Activated T-cell treated with anti-CD3 and anti-CD28 coated beads, Interleukin-2, amount 50 U/mL, for 72 hours (primary cell): ENCODE measurements at places on chromosomes 5 and 9.
A peak's percentile ranks its signal among the peaks of the same experiment; 100 is the strongest.

- no peak for DNase-seq
These were observed 125.2 kb downstream of the ZNF354C start for GRCh38 chr5:179185256-179185940.

GRCh38 chr9:137411645-137412380, 11.1 kb downstream of the EXD3 start:
- DNase-seq: peak; percentile 74

DNA sequence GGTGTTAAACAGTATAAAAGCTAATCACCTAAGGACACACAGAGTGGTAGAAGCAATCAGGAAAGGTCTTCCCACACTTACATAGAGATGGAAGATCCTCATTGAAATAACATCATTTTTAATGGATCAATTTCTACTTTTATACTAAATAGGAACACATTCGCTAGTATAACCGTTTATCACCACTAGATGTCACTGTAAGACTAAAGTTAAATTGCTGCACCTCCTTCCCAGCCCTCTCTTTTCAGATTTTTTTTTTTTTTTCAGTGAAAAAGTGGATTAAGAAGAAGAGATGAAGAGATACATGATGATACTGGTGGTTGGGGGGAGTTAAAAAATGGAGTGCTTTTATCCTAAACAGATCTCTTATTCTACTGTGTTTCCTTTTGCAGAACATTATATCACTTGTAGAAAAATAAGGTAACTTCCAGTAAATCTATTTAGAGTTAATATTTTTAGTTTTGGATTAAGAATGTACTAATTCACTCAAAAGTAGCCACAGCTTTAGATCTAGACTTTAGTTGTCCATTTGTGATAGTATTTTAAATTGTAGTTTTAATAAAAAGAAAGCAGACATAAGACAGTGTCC, 116.9 kb upstream of the ARRDC3 start:
- no peak for DNase-seq

DNA sequence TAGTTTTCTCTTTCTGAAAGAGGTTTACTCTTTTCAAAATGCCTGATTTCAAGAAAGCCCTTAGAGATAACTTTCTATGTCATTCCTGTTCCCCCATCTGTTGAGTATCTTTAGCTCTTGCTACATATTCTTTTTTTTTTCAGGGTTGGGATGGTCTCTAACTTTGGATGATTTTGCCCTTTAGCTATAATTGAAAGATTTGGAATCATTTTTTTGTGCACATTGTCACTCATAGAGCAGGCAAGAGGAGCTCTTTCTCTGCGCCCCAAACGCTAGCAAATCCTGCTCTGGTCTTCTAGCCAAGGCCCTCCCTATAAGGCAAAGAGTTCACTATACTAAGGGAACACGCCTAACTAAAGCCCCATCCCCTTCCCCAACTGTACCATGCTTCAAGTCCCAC, 316.9 kb downstream of the TMEM232 start:
- DNase-seq: no peak

- no peak for DNase-seq
These were observed 1180.2 kb downstream of the CDH12 start for GRCh38 chr5:21672911-21673310.

- DNase-seq: no peak
These were observed 426.7 kb upstream of the ITGA1 start for GRCh38 chr5:52360985-52361384.
